H54 (cell line): ENCODE measurements at places on chromosomes 6 and 20.

GRCh38 chr20:46798430-46798829, 89.0 kb downstream of the SLC2A10 start:
- no peak for DNase-seq

- peak; percentile 30 for DNase-seq
These were observed 591 bp downstream of the IBTK start for GRCh38 chr6:82246802-82247504.

DNA sequence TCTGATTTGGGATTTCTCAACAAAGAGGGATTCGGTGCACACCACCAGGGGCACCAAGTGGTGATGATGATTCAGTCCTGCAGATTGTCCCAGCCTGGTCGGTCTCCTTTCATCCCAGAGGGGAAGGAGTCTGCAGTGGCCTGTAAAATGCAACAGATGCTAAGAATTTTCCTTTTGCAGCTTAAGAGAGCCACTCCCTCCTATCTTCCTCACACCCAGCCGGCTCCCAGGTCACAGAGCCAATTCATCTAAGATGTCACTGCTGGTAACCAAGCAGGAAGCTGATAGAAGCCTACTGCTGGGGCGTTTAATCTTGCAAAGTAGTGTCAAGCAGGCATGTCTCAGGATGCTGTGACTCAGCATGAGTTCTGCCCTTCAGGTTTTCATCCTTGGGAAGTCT, 203.8 kb upstream of the LRFN2 start:
- DNase-seq: peak; percentile 31

DNA sequence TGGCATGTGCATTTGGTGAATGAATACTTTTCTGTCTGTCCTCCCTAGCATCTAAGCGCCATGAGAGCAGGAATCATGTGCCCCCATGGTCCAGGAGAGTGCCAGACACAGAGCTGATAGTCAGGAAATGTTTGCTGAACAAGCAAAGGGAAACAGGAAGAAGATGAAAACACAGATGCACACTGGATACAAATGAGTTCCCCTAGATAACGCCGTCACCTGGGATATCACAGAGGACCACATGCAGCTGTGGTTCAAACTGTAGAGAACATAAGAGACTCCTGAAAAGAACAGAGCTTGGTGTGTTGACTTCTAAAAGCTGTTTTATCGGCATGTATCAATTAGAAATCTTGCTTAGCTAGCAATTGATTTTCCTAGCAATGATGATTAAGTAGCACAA, 293.7 kb downstream of the BTBD3 start:
- DNase-seq: no peak

DNA sequence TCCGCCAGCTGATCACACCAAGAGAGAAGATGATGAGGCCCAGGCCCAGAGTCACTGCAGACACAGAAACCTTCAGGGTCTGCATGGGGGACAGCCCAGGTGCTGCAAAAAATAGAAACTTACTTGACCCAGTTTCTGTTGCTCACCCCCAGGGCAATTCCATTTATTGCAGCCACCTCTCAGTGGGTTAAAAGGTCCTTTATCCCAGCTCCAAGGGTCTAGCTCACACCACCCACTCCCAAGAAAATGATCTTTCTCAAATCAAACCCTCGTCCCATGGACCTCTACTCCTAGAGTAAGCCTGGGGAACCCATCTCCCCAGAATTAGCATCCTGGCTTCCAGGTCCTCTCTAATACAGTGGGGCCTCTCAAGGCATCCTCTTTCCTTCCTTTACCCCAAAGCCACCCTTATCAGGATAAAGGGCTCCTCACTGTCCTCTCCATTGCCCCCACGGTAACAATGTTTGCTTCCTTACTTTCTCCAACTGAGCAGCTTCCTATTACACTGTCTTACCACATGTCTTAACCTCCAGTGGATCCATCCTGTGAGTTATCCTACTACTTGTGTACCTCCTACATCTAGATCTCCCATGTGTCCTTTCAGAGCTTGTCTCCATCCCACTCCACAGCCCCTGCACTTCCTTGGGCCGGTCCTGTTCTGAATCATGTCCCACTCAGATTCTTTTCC, 5.1 kb downstream of the HLA-DMB start:
- DNase-seq: no peak

- no peak for DNase-seq
These were observed 172.2 kb downstream of the PLCB1 start for GRCh38 chr20:8304124-8304816.

DNA sequence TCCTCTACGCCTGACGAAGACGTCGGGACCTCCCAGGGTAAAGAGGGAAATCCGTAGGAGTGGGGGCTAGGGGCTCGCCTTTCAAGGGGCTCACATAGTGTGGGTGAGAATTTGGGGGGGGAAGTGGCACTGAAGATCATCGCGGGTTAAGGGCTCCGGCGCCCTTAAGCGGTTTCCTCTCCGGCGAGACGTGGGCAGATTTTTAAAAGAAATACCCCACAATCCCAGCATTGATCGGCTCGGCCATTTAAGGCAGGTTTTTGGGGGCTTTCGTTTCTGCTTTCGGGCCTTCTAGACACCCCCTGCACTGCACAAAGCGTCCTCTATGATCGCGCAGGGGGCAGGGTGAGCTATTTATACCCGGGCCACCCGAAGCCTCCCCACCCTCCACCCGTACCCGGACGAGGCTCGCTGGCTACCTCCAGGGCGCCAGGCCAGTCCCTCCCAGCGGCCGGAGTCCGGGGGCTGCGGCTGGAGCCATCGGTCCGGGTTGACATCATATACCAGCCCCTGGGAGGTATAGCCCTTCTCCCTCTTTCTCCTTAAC, 1.2 kb downstream of the NKX2-2 start:
- DNase-seq: no peak

- DNase-seq: no peak
These were observed 101.8 kb upstream of the NHSL1 start for GRCh38 chr6:138601128-138601527.

GRCh38 chr6:136612666-136613389, 62.6 kb upstream of the MAP7 start:
- DNase-seq: no peak

DNA sequence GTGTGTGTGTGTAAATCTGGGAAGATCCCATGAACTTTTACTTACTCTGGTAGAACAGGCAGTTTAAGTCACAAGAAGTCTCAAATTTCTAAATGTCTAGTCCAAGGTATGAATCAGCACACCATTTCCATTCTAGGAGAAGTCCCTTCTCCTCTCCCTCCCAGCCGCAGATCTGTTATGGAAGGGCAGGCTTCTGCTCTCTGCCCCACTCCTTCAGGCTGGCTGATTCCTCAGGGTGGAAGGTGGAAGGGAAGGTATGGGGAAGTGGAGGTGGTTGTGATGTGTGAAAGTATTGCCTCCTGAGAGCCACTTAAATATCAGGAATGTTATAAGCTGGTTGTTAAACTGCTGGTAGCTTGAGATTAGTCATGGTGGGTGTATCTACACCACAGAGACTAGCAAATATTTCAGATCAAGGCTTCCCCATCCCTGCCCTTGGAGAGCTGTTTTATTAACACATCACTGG, 44.5 kb upstream of the LAMA4 start:
- DNase-seq: peak; percentile 29

DNA sequence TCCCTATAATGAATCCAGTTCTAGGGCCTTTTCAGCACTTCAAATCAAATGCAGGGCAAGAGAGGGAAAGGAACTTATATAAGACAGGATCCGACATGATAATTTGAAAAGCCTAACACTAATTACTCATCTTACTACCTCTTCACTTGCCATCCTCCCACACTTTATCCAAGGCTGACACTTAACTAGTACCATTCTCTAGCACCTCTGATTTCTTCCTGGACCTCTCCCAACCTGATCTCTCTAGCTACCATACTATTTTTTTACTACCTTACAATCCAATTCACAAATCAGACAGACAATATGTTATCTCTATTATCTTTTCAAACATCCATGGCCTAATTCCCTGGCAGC, 50.4 kb downstream of the BTBD9 start:
- no peak for DNase-seq

GRCh38 chr6:14917109-14917910, 328.6 kb upstream of the JARID2 start:
- no peak for DNase-seq

DNA sequence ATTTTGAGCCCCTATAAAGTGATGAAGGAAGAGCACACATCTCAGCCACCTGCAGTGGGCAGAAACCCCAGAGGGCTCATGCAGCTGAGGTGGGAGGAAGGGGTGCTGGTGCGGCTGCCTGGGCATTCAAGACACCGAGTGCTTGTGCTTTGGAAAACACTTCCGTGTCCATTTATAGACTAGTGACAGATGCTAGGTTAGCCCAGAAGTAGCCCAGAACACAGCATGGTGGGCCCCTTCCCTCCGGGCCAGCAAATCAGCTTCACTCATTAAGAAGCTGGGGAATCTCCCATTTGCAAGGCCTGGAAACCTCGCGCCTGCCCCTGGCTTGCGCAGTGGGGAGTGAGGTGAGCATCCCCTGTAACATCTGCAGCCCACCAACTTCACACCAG, 12.9 kb downstream of the BEND3 start:
- DNase-seq: no peak

GRCh38 chr20:1302685-1303541, 26.0 kb downstream of the SDCBP2 start:
- peak; percentile 78 for DNase-seq

DNA sequence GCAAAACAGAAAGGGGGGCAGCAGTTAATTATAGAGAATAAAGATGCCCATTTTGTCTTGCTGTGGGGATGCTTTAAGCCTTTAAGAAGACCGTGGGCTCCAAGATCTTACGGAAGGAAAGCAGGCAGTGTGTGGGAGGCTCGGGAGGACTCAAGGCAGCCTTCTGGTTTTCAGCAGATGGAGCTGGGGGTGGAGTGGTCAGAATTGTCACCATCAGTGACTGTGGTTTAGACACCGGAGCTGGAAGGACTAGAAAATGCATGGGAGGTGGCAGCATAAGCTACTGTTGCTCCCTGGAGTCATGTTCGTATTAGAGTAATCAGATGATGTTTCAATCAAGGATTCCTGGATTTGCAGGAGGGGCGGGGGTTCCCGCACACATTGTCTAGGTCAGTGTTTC, 3.7 kb downstream of the PHACTR1 start:
- no peak for DNase-seq

- DNase-seq: no peak
These were observed 26.1 kb upstream of the ZNF831 start for GRCh38 chr20:59137532-59137931.

DNA sequence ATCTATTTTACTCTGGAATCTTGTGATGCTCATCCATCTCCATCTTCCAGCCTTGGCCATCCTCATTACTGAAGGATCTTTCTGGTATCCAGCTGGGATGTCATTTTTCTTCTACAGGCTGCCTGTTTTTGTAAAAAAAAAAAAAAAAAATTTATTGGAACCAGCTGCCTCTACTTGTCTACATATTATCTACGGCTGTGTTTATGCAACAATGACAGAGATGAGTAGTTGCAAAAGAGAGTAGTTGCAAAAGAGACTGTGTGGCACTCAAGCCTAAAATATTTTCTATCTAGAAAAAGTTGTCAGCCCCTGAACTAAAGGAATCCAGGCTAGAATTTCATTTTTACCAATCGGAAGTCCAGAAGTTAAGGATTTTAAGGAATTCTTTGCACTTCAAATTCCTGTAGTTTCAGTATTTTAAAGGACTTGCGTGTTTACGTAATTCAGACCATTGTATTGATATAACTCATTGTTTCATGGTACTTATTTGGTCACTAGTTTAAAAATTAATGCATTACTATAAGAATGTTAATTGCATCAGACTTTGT, 38.6 kb upstream of the PLCG1 start:
- no peak for DNase-seq

- DNase-seq: no peak
These were observed 86.5 kb downstream of the CHD6 start for GRCh38 chr20:41531518-41532275.

DNA sequence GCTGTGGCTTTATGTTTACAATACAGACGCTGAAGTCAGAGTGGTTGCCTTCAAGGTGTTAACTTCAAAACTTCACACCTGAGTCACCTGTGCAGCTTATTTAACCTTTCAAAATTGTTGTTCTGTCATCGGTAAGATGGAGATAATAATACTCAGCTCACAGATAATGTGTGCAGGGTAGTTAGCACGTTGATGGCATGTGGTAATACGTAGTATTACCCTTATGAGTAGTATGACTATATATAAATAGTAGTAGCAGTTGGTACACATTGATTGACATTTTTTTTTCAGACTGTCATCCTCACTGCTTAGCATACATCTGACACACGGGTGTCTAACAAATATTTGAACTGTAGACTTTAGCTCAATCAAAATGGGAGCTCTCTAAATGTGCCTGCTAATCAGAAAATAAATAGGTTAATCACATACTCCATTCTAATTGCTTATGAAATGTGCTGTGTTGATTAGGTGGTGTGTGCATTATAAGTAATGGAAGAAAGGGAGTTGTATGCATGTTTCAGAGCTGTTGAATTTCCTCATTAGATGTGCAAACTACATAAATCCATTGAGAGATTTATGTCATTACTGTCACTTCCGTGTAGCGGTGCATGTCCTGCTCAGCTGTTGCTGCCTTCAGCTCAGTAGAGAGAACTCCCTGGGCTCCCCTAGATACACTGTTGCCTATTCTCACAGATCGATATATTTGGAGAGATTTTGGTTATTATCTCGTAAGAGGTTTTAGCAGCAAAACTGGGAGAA, 11.2 kb upstream of the MROH8 start:
- no peak for DNase-seq

GRCh38 chr20:57372581-57373350, 18.4 kb upstream of the RBM38 start:
- no peak for DNase-seq

- DNase-seq: no peak
These were observed 47.6 kb downstream of the TNFAIP3 start for GRCh38 chr6:137914530-137915193.

DNA sequence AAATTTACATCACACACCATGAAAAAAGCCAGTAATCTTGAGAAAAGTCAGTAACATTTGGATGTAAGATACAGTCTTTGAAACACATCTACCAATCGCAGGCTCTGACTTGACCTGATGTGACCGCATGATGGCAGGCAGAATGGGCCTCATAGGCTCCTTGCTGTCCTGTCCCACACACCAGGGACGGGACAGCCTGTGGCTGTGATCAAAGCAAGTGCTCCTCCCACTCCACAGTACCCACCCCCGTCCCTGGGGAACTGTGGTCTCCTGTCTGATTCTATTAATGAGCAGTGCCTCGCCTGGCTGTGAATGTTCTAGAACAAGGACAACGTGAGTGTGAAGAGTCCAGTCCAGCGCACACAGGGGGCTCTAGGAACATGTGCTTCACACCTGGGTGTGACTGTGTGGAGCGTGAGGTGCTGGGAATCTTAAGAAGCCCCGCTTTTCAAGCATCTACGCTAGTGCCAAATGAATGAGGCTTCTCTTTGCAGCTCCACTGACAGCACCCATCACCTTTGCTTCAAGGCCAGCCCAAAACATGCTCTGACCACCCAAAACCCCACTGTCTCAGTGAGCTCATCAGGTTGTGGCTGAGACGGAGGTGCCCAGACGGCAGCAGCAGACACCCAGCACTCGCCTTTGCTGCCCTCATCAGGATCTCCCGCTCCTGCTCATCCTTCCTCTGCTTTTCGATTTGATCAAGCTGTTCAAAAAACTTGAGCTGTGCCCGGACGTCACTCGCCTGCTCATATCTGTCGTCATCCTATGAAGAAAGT, 67.1 kb downstream of the TAF4 start:
- DNase-seq: no peak

GRCh38 chr6:65229825-65230224, 477.2 kb downstream of the EYS start:
- no peak for DNase-seq

GRCh38 chr20:43752561-43753301, 25.9 kb upstream of the GTSF1L start:
- peak; percentile 47 for DNase-seq
